ENCODE measurements at places on chromosomes 7 and 10.

- no peak for DNase-seq
Measured at GRCh38 chr7:31116615-31117014, 64.5 kb downstream of the ADCYAP1R1 start.

DNA sequence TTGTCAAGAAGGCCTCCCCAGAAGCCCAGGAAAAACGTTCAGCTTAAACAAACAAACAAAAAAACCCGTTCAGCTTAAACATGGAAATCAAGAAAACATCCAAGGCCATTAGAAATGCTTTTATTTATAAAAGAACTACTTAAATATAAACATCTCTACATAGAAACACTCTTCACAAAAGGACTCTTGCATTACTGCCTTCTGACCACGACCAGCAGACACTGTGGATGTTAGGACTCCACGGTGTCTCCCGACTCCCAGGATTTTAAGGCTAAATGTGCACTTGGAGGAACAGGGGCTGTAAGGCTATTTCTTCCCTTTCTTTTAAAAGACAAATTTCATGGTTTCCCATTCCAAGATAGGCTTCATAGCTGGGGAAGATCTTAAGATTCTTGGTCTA lies 93.0 kb downstream of the ABCC2 start:
- no peak for DNase-seq

DNA sequence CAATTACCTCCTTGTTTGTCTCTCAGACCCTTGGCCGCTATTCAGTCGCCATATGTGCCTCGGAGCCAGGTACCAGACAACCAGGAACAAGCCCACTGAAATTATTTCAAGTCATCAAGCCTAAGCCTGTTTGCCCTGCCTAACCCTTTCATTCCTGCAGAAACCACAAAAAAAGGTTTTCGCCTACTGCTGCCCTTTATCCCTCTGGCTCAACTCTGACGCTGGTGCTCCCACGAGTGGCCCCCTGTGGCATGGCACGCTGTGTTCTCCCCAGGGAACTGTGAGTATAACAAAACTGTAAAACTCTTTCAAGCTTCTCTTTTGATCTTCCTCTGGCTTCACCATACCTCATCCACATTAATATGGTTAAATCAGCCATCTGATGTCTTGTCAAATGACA lies 215.7 kb upstream of the CDC14C start:
- DNase-seq: no peak

GRCh38 chr7:7614018-7614741 lies 26.4 kb upstream of the UMAD1 start:
- DNase-seq: no peak

- no peak for DNase-seq
Measured at GRCh38 chr10:110918643-110919348, at the start of gene BBIP1. Gene BBIP1 (minus strand): TSS chr10:110919180. CDS start chr10:110918157, 1,023 bp downstream.

DNA sequence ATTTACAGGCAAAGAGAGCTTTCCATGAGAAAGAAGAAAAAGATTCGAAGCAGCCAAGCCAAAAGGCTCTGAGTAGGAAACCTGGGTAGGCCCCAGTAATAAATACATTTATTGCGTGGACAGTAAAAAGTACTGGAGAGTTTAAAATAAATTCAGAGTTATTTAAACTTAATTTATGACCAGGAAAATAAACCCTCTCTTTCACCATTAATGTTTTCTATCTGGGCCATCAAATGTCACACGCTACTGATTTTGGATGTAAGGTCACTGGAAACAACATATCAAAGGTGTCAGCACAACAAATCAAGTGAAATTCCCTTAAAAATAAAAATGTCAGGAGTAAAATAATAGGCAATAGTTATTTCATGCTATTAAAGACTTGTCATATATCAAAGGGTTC lies 264.0 kb downstream of the SKAP2 start:
- DNase-seq: no peak

GRCh38 chr7:106419455-106420182 lies 134.8 kb upstream of the NAMPT start:
- DNase-seq: no peak

DNA sequence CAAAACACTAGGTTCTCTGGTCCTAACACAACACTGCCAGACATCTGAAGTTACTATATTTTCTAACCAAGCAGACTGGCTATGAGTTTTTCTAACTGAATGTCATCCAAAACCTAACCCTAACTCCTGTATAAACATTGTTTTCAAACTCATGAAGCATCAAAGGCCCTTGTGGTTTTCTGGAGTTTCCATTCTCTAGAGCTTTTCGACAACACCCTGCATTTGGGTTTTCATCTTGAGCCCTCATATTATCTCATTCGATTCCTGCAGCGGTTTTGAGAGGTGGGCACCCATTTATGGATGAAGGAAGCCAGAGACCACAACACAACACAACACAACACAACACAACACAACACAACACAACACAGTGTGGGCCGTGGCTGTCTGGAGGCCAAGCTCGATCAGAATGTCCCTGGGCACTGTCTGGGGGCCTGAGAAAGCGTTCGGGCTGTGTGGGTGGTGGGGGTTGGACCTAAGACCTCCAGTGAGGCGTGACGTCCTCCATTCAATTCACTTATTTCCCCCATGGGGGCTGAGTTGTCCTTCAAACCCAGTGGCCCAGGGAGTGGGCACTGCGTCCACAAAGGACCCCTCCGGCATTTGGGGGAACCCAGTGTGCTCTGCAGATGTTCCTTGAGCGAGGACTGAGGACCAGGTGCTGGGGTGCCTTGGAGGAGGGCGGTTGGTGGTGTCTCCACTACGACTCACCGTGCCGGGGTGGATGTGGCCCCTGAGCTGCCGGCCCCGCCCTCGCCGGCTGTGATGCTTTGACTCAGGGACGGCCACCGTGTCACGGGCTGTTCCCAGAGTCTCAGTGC lies 490.4 kb downstream of the DNAJB6 start:
- no peak for DNase-seq

- DNase-seq: no peak
Measured at GRCh38 chr7:132102391-132102790, 473.9 kb downstream of the PLXNA4 start.

DNA sequence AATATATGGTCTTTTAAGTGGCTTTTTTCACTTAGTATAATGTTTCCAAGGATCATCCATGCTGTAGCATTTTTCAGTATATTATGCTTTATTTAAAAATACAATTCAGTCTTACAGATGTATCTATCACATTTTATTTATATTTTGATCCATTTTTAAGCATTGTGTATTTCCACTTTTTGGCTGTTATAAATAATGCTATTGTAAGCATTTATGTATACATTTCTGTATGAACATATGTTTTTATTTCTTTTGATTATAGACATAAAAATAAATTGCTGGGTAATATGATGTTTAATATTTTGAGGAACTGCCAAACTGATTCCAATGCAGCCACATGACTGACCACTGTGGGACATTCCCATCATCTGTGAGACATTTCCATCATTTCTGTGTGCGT lies 1662.0 kb downstream of the REEP3 start:
- DNase-seq: no peak

DNA sequence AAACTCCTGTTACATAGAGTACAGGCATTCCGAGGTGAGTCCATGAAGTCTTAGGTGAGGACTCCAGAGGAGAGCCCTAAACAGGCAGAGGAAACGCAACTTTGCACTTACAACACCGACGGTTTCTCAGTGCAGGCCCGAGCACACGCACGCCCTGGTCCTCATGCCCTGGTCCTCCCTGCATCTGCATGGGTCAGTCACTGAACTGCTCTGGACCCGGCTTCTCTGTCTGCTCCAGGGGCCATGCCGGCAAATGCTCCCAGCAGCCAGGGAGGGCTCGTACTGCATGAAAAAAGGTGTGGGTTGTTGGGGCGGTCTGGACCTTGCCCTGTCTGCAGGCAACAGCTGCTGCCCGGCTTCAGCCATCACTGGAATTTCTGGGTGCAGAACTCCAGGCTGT lies 317.3 kb upstream of the SHH start:
- no peak for DNase-seq

- no peak for DNase-seq
Measured at GRCh38 chr10:71302874-71303568, 16.0 kb upstream of the SLC29A3 start.

- DNase-seq: no peak
Measured at GRCh38 chr10:72175149-72175548, 40.7 kb upstream of the ANAPC16 start.

- DNase-seq: no peak
Measured at GRCh38 chr7:83494683-83495082, 154.3 kb downstream of the SEMA3E start.

GRCh38 chr10:13946209-13946460 lies 359.4 kb downstream of the PRPF18 start:
- no peak for DNase-seq

DNA sequence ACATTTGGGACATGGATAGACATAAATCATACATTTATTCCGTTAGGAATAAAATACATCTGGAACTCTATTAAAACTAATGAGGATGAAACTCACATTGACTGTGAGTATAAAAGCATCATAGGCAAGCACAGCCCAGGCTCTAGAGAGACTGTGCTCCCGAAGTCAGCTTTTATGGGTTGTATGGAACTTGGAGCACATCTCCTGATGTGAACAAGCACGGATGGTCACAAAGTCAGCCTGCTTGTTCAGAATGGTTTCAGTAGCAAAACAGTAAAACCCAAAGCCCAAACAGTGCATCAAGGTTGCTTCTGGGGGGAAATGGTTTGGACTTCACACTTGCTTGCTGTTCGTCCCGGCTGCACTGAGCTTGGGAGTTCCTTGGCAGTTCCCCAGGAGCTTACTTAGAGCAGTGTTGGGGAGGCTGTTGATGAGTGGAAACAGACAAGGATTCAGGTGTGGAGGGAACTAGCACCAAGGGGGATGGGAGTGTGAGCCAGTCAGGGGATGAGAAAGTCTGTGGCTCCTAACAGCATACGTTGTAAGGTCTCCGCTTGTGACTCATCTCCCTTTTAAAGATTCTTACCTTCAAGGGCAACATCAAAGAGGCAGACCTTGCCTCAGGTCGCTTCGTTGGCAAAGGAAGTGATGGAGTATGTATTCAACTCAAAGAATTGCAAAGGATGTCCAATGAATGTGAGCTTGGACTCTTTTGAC lies 19.7 kb upstream of the ITGA8 start:
- DNase-seq: no peak

- no peak for DNase-seq
Measured at GRCh38 chr10:21402606-21403083, 122.8 kb downstream of the SKIDA1 start.

DNA sequence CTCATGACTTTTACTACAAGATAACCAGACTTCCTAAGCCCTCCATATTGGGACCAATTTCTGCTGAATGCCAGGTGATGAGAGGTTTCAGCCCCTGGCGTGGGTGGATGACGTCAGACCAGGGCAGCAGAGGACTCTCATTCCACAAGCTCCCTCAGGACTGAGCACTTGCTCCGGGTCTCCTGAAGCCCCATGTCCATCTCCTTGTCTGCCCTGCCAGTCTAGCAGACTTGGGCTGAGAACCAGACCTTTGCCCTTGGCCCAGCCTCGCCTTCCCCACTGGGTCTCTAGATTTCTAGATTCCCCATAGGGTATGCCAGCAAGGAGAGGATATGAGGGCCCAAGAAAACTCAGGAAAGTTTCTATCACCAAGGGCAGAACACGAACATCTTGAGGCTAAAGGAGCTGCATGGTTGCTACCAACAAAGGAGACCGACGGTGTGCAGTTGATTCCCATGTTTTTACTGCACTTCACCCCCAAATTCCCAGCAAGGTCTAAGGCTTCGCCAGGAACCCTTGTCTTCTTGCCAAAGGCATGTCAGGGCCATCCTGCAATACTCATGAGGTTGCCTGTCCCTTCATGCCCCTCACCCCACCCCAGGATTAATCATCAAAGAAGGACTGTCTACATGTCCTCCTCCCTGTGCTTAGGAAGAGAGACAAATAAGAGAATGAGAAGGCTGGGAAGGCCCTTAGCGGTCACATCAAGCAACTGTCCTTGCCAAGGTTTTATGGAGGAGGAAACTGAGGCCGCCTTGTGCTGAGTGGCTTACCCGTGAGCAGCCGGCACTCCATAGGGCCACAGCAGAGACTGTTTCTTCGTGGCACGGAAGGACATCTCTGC lies 96.5 kb upstream of the MACROH2A2 start:
- DNase-seq: no peak

GRCh38 chr10:71272056-71272771 lies 46.8 kb upstream of the SLC29A3 start:
- no peak for DNase-seq

GRCh38 chr10:70565556-70566514 lies 36.7 kb downstream of the PRF1 start:
- DNase-seq: no peak

DNA sequence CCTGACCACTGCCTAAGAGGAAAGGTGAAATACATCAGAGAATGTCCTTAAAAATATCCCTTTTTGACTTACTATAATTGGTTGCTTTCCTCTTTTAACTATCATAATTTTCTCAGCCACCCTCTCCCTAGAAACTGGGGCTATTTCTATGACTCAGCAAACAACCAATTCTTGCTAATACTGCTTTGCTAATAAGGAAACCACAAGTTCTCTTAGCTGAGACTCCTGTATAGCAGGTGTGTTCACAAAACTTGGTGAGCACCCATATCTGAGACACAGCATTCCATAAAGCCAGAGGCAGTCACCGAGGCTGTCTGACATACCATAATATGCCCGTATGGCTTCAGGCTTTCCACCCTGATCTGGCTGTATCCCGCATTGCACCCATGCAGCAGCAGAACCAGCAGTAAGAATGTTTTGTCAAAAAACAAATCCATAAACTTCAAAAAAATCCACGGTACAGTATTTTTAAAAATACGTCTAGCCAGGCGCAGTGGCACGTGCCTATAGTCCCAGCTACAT lies 191.7 kb upstream of the C7orf33 start:
- no peak for DNase-seq

DNA sequence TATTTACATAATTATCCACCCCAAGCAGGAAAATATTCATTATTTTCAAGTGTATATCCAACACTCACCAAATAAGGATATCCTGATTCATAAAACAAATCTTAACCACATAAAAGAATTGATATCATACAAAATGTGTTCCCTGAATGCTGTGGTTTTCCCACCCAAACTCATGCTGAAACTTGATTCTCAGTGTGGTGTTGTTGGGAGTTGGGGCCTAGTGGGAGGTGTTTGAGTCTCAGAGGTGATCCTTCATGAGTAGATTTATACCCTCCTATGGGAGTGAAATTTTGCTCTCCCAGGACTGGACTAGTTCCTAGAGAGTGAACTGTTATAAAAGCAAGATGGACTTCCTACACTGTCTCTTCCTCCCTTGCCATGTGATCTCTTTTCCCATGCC lies 1028.3 kb downstream of the SORCS1 start:
- no peak for DNase-seq

GRCh38 chr10:46328853-46329689 lies 42.3 kb downstream of the ANTXRL start:
- no peak for DNase-seq

DNA sequence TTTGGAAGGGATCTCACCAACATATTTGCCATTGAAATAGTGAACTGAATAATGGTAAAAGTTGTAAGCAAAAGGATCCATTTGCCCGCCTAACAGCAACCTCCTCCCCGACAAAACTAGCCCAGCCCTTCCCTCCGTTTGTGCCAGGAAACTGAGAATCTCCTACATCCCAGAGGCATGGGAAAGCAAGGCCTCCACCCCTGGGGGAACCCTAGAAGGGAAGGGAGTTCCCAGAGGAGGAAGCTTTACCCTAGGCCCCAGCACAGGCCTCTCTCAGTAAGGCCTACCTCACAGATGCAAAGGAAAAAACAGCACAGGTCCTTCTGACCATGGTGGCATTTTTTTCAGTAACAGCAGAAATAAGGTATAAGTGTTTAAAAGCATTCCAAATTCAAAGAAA lies 229.7 kb downstream of the ELMO1 start:
- no peak for DNase-seq

GRCh38 chr10:121627876-121628581 lies 29.8 kb upstream of the FGFR2 start:
- DNase-seq: no peak

- DNase-seq: no peak
Measured at GRCh38 chr10:24382979-24383663, 174.2 kb downstream of the KIAA1217 start.
